Karpas-422 (cell line): ENCODE measurements at places on chromosomes 3 and 15. TPM values are rescaled to one million over a fixed set of nuclear protein-coding genes. Genes with fewer than 3 reads are reported as not detected.

The ITGA11 gene
- total RNA-seq = not detected in 2 replicates

The PLSCR2 gene
- 1.0 TPM in 1 of 2 replicates, not detected in the other for total RNA-seq

The THAP10 gene
- total RNA-seq = not detected in 2 replicates

The UBAP1L gene
- total RNA-seq = 6.5 and 6.8 TPM in 2 replicates

The GOLGA8A gene
- total RNA-seq = 4.7 and 8.0 TPM in 2 replicates

The FBXO45 gene
- total RNA-seq = 14.4 and 15.2 TPM in 2 replicates

The RAB6B gene
- total RNA-seq = not detected in 2 replicates

The PLA2G4B gene
- 2.2 and 6.1 TPM in 2 replicates for total RNA-seq

The HRH1 gene
- 6.2 and 9.6 TPM in 2 replicates for total RNA-seq

The CHST13 gene
- total RNA-seq = not detected in 2 replicates

The TUSC7 gene
- not detected in 2 replicates for total RNA-seq

The TMEM115 gene
- 13.8 and 25.8 TPM in 2 replicates for total RNA-seq

The ROBO2 gene
- 162 and 262 TPM in 2 replicates for total RNA-seq

The ANKRD63 gene
- total RNA-seq = not detected in 2 replicates

The PLA1A gene
- total RNA-seq = not detected in 2 replicates

The SLC24A5 gene
- total RNA-seq = not detected in 2 replicates

The DAPK2 gene
- total RNA-seq = 40.4 and 56.4 TPM in 2 replicates

The CKMT1B gene
- total RNA-seq = not detected in 2 replicates

The MEIS2 gene
- 55.7 and 68.2 TPM in 2 replicates for total RNA-seq

The CPB1 gene
- not detected in 2 replicates for total RNA-seq
